ENCODE measurements at places on chromosomes 7 and 10.

DNA sequence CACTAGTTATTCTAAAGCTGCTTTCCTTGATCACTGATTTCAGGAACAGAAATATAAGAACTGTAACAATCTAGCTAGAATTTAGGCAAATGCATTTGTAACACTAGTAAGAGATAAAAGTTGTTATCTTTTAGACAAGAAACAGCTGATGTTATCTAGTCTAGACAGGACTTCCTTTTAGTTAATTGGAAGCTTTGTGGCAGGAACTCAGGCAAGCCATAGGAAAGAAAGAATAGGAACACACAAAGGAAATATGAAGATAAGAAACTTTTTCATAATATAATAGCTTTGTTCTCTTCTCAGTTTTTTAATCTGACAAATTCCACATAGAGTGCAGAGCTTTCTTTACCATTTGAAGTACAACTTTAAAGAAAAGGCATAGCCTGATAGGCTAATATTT lies 59.0 kb upstream of the AGR3 start:
- no peak for DNase-seq

- peak; percentile 12 for DNase-seq
These were observed 6.4 kb downstream of the ATE1 start for GRCh38 chr10:121921238-121921931.

DNA sequence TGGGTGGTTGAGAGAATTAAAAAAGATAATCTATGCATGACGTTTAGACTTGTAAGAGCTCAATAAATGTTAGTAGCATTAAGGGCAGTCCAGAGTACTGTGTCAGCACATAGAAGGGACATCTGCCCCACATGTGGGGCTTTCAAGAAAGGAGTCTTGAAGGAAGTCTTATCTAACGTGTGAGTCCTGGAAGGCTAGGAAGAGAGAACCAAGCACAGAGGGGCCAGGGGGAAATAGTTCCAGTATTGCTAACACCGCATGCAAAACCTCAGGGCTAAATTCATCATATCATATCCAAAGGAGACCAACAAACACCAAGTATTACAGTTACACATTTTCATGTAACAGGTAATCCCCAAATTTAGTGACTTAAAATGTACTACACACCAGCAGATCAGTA lies 122.7 kb downstream of the AOAH start:
- no peak for DNase-seq

- DNase-seq = no peak
These were observed 49.5 kb upstream of the FAM180A start for GRCh38 chr7:135798095-135798494.

DNA sequence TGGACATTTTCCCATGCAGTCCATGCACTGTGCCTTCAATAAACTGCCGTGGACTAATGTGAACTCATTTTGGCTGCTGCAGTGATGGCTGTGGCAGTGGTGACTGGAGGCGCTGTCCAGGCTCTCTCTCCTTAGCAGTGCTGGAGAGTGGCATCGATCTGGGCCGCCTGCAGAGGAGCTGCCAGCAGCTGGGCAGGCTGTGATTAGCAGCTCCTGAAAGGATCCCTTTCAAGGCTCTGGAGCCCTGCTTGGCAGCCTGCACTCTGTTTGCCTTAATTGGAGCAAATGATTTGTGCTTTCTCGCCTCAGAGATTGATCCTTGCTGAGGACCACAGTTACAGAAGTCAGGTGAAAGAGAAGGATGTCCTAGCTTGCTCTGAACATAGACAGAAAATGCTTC lies 130.1 kb upstream of the VWC2 start:
- DNase-seq = no peak

DNA sequence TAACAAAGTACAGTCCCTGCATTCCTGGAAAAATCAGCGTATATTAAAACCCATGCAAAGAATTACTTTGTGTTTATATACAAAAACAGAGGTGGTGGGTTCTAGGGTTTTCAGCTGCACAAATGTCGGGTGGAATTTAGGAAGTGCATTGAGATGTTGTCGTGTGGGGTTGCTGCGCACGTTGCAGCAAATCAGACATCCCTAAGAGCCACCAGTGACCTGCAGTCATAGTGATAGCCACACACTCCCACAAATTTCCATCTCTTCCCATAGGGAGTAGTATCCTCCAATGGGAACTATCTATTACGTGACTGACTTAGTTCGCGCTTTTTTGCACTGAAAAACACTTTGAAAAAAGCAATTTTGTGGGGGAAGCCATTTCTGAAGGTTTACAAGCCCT lies 375.2 kb upstream of the GALNT17 start:
- DNase-seq = no peak
